ENCODE measurements at places on chromosomes 3 and 15.

DNA sequence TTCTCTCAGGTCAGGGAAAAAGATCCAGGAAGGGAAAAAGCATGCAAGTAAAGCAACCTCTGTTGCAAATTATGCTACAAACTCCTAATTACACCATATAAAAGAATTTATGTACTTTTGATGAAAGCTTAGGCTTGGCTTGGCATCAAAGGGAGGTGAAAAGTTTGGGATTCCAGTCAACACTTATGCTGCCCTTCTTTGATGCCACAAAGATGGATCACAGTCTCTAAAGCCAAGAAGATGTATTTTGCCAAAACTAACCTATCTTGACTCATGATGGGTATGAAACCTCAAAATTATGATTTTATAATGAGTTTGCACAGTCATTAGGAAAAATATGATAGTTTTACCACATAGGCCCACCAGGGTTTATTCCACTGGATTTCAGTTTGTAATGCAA, 101.0 kb upstream of the CCDC80 start:
- no peak for DNase-seq

- no peak for DNase-seq
Measured at GRCh38 chr3:193240436-193240849, 579 bp upstream of the PLAAT1 start.

GRCh38 chr3:80079886-80080285, 312.1 kb upstream of the ROBO1 start:
- no peak for DNase-seq

DNA sequence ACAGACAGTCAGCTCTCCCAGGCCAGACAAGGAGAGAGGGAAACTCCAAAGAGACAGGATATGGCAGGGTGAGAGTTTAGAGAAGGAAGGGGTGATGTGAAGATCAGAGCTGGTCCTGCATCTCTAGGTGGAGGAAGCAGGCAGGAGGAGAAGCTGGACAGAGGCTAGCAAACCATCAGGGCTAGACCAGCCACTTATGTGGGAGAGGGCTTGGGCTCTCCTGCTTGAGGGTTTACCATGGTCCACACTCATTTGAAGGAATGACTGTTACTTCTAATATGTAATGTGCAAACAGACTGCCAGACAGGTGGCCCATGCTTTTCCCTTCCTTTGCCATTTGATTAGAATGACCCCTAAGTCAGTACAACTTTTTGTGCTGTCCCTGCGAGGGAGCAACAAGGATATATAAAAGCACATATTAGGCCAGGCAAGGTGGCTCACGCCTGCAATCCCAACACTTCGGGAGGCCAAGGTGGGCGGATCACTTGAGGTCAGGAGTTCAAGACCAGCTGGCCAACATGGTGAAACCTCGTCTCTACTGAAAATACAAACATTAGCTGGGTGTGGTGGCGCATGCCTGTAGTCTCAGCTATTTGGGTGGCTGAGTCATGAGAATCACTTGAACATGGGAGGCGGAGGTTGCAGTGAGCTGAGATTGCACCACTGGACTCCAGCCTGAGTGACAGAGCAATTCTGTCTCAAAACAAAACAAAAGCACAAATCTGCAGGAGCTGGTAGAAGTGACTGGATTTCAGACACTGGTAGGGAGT, 41.0 kb upstream of the MANF start:
- no peak for DNase-seq

DNA sequence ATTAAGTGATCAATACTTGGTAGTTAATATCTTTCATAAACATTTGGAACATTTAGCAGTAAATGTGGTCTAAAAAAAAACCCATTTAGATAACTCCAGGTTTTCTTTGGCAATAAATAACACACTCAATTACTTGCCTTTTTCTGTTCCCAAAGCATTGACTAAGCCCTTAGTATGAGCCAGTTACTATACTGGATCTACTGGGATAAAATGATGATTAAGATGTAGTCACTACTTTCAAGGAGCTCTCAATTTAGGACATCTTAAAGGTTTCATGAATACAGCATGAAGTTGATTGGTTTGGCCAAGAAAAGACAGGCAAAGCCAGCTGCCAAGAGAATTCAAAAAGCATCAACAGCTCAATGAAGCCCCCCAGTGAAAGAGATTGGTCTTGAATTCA, 250.9 kb downstream of the EPHA3 start:
- no peak for DNase-seq

- no peak for DNase-seq
Measured at GRCh38 chr3:48128774-48129173, 59.4 kb downstream of the CDC25A start.

DNA sequence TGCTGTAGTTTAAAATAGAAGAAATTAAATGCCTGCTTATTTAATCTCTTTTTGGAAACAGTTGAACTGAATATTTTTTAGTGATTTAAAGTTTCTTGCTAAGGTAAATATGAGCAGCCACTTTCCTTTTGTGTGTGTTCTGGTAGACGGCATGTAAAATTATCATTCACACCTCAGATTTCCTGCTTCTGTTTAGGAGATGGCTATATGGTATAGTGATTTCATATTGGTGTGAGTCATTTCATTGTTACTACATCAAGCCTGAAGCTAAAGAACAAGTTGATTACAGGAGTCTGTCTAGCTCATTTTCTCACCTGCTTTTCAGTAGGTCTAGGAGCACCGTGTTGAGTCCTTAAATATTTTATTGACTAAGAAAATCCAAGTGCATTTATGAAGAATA, 2.2 kb downstream of the LRCH3 start:
- no peak for DNase-seq

GRCh38 chr3:44045476-44046275, 196.0 kb upstream of the TOPAZ1 start:
- DNase-seq: no peak

- no peak for DNase-seq
Measured at GRCh38 chr3:16838561-16838960, 46.2 kb upstream of the PLCL2 start.

DNA sequence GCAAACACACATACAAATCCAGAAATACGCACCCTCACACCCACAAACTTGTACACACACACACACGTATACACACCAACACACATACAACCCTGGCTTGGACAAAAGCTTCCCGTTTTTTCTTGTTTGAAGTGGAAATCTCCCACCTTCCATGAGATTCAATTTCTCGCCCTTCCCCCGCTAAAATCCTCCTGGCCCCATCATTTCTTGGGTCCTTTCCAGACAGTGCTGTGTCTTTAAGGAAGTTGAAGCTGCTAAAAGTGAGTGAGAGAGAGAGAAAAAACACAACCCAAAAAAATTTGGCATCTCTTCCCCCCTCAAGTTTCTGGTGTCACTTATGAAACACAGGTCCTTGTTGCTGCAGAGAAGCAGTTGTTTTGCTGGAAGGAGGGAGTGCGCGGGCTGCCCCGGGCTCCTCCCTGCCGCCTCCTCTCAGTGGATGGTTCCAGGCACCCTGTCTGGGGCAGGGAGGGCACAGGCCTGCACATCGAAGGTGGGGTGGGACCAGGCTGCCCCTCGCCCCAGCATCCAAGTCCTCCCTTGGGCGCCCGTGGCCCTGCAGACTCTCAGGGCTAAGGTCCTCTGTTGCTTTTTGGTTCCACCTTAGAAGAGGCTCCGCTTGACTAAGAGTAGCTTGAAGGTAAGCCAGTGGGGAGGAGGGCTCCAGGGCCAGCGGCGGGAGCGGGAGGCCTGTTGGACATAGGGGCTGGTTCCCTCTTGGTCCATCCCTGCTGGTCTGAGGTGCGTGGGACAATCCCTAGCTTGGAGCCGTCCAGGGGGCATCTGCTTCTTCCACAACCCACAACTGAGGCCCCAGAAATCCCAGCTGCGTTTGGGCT, at the start of gene ISLR:
TSS of gene ISLR (plus strand) at position 331 of the 839 bp plus-strand sequence. CDS start 1,149 bp downstream, outside the sequence.
- DNase-seq: no peak

DNA sequence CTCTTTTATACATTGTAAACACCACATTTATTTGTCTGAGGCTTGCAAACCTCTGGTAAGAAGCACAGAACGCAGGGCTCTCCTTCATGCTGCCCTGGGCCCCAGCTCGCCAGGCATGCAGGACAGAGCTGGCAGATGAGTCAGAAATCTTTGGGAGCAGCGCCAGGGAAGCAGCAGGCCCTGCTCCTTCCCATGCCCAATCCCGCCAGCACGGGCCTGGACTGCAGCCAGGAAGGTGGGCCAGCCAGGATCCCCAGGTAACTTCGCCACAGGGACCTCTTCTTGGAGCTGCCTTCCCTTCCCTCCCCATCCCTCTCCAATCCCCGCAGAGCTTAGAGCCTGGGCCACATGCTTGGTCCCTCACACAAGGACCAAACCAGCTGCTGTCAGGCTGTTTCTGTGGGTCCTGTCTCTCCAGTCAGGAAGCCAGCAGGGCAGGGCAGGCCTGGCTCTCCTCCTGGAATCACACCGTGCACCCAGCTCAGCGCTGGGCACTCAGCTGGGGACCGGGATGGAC, 8.8 kb downstream of the STOML1 start:
- DNase-seq: no peak

GRCh38 chr15:64763874-64764273, 11.5 kb downstream of the RBPMS2 start:
- DNase-seq: no peak

- no peak for DNase-seq
Measured at GRCh38 chr3:78139166-78139565, 1099.3 kb downstream of the ROBO2 start.

DNA sequence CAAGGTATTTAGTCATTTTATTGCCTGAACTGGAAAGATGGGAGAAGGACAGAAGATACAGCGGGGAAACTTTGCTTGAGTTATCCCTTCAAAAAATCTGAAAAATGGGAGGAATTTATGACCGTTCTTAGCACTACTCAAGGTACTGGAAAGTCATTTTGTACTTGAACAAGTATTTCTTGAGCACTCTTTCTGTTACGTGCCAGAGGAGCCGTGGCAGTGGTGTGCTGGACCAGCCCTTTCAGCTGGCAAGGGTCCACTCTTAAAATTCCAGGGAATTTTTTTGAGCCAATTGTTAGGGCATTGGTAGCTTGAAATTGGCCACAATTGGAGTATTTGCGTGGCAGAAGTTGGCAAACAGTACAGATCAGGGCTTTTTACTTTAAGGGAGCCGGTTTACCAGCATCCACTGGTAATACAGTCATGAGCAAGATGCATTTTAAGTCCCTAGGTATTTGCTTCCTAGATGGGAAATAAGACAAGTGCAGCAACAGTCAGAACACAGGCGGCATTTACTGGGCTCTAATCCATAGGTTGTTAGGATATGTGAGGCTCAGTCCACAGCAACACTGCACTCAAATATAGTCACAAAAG, 145.9 kb upstream of the ST8SIA2 start:
- DNase-seq: no peak

DNA sequence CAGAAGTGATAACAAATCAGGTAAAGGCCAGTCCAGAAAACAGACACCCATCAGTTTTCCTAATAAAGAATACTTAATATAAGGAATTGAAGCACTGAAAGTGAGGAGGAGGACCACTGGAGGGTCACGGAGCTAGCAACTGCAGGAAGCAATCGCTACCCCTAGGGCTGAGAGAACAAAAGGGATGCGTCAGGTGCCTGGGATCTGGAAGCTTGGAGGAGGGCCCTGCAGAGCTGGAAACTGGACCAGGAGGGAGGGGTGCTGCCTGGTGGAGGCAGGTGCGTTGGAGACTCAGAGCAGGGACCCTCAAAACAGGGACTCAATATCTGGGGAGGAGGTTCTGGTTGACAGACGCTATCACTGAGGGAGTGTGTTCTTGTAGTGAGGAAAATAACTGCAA, 308.1 kb upstream of the RASGRP1 start:
- no peak for DNase-seq

GRCh38 chr3:62922326-62922725, 47.1 kb upstream of the CADPS start:
- DNase-seq: no peak

DNA sequence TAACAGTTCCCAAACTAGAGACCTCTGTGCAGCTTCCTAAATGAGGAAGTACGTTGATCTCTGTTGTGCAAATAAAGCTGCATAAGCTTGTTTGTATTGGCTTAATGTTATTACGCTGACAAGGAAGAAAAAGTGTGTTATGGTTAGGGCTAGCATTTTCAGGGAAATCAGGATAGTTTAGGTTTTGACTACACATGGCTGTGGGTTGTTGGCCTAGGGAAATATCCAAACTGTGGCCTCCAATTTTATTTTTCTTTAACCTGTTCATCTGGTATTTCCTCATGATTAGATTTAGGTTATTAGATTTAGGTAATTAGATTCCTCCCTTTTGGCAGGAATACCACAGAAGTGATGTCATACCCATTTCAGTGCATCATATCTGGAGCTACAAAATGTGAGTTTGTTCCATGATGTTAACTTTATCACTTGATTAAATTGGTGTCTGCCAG, 8.7 kb upstream of the MCCC1 start:
- no peak for DNase-seq

GRCh38 chr3:135918600-135918999, 46.9 kb upstream of the PPP2R3A start:
- DNase-seq: no peak

- no peak for DNase-seq
Measured at GRCh38 chr3:86147119-86147518, 843.8 kb downstream of the VGLL3 start.

DNA sequence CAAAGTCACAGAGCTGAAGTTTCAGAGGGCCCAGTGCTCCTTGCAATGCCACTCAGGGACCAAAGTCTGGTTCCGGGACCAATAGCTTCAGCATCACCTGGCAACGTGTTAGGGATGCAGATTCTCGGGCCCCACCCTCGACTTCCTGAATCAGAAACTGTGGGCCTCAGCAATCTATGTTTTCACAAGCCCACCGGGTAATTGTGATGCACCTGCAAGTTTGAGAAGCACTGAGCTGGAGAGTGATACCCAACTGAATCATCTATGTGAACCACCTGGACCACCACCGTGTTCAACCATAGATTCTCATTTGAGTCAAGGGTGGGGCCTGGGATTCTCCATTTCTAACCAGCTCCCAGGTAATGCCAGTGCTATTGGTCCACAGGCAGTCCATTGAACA, 55.7 kb downstream of the CORO2B start:
- no peak for DNase-seq

DNA sequence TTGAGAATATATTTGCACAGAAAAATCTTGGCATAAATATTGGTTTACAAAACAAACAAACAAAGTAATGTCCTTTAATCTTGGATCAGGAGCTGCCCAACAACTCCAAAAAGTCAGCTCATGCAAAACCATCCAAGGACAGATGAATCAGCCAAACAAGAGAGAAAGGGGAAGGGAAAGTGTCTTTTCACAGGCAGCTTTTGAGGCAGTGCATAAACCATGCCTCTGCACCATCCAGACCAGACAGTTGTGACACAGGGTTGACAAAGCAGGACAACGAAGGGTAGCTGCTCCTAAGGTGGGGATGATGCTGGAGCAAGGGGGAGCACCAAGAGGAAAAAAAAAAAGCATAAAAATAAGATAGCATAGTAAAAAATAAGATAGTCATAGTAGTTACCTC, 8.7 kb downstream of the CD86 start:
- no peak for DNase-seq

DNA sequence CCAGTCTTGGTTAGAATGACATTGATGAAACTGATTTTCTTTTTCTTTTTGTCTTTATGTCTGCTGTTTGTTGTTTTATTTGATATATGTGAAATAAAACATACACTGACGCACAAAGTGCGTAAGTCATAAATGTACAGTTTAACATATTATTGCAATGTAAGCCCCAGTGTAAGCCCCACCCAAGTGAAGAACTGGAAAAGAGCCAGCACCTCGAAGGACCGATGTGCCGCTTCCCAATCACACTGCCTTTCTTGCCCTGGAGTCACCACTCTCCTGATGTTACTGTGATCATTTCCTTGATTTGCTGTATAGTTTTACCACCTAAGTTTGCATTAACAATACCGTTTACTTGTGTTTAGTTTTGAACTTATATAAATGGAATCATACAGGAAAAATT, 128.4 kb upstream of the LPP start:
- no peak for DNase-seq

- no peak for DNase-seq
Measured at GRCh38 chr3:151558661-151559060, 97.8 kb upstream of the IGSF10 start.

Measured in renal cortex interstitium (tissue), 15 donors.